BE2C (cell line): ENCODE measurements at places on chromosomes 5 and 9.

DNA sequence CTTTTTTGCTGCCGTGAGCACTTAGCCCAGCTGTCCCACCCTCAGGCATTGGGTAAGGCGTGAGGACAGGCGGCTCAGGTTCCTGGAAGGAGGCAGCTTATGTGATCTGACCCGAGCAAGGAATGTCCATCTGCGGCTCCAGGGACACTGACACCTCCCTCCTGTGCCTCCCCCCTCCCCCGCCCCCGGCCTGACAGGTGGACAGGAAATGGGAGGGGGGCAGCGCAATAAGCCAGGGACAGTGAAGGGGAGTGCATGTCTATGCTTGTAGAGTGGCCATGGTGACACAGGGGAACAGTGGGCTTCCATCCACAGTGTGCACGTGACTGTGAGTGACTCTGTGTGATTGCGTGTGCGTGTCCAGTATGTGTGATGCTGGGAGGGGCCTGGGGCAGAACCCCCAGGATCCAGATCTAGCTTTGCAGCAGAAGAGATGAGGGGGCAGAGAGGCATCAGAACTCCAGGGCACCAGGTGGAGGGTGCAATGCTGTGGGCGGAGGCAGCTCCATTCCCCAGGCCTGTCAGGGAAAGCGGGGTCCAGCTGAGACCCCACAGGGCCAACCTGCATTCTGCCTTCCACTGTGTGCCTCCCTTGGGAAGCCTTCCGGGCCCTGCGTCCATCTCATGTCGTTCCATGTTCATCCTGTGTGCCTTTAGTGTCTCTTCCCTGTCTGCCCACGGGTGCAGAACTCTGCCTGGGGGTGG, 30.5 kb downstream of the CNTFR start:
- no peak for DNase-seq

GRCh38 chr9:95721061-95721531, 154.4 kb upstream of the ERCC6L2 start:
- DNase-seq: no peak

- no peak for DNase-seq
Observed at GRCh38 chr9:135793221-135794056, 91.5 kb downstream of the KCNT1 start.

DNA sequence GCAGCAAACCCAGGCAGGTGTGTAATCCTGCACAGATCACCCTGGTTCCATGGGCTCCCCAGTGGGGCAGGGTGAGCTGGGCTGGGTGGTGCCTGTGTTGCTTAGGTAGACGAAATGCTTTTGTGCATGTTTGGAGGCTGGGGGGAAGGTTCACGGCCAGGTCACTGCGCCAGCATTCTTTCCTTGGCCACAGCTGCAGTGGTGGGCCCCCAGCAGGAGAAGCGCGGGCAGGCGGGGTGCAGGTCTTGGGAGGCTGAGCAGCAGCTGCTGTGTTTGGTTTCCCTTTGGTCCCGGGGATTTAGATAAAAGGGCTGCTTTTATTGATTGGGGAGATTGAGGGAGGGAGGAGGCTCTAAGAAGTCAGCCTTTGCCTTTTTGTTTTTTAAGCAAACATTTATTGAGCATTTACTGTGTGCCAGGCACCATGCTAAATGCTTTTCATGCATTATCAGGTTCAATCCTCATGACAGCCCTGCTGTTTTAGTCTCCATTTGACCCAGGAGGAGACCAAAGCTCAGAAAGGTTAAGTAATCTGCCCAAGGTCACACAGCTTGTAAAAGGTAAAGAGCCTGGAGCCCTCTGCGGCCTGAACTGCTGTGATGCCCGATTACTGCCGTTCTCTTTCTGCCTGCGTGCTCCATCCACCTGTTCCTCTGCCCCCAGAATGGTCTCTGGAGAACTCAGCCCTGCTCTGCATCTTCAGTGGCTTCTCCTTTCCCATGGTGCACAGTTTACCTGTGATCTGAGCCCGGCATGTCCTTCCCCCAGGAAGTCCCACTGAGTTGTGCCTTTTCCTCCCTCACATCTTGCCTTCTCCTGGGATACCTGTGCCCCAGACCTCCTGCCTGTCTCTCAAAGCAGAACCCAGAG, 94.4 kb downstream of the MACROH2A1 start:
- no peak for DNase-seq

- DNase-seq: no peak
Observed at GRCh38 chr9:110284211-110284844, 28.0 kb upstream of the TXN start.

DNA sequence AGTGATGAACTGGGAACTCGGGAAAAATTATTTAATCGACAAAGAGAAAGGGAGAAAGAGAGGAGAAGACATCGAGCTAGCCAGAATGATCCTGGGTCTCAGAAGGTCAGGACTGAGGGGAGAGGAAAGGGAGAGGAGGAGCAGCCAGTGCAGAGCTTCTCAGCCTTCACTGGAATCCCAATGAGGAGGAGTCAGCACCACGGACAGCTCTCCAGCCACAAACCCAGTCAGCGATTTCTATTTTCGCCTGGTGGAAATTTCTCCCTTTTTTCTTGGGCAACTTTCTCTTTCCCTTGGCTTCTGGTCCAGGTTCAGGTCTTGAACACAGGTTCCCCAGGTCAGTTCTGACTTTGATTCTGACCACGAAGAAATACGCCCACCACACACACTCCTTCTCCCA, 1.6 kb upstream of the BRINP1 start:
- no peak for DNase-seq

DNA sequence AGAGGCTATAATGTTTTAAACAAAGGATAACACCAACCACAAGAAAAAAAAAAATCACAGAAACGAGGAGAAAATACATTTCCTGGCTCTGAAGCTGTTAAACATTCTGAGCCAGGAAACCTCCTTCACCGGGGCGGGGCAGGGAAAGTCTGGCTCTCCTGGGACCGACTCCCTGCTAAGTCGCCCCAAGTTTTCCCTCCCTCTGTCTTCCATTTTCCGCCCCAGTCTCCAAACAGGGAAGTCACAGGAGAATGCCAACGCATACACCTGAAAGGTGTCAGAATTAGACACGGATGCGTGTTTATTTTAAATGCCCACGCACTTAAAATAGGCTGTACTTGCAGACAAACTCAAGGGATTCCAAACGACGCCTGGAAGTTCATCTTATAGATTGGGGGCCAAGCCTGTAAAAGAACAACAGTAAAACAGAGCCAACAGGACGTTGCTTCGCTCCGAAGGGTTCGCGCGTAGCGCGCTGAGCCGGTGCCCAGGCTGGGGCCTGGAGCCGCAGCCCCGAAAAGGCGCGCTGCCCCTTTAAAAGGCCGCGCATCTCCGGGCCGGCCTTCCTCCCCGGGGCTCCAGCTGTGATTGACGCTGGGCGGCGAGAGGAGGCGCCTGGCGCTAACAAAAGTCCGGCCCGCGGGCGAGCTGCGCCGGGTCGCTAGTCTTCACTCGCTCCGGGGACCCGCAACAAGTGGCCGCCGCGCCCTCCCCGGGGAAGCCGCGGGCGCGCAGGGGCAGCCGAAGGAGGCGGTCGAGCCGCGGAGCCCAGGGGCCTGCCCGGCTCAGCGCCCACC, at the start of gene FBXL7:
TSS of gene FBXL7 (plus strand) at position 653 of the 797 bp plus-strand sequence.
- DNase-seq: peak; percentile 90

- no peak for DNase-seq
Observed at GRCh38 chr9:94885854-94886447, 159.5 kb downstream of the AOPEP start.

DNA sequence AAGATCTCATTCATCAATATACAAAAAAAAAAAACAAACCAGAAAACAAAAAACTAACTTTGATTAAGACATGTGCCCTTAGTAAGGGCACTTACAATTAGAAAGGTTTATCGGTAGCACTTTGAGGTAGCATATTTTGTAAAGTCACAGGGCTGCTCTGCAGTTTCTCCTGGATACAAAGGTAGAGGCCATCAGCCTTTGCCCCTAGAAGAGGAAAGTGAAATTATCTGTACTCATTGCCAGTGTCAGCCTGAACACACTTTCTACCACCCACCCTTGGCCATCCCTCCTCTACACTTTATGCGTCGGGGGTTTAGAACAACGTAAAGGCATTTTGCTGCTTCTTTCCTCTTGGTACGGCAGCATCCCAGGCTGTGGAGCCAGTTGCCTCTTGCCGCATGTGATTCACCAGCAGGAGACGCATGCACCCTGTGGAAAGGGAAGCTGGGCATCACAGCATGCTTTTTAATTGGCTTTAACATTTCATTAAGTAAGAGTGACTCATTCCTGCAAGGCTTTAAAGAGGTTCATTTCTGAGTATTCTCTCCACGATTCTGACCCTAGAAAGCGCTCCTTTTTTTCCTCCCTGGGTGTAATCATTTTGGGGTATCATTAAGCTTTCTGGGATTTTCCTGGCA, 84.6 kb downstream of the CEMIP2 start:
- DNase-seq: peak; percentile 63

- DNase-seq: no peak
Observed at GRCh38 chr5:133996683-133997252, 8.0 kb downstream of the VDAC1 start.

DNA sequence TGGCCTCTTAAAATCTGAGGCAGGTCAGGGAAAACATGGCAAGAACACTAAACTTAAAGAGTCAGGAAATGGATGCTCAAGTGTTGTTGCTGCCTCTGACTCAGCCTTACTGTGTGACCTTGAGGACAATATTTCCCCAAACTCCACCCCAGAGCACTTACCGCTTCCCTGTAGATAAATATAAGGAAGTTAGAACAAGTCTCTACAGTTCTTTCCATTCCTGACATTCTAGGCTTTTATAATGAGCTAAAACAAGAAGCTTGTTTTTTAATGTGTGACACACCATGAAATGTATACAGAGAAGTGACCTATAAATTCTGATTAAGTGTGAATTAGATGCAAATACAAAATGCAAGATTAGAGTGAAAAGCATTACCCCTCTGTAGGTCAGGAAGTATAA, 129.3 kb downstream of the GRIA1 start:
- DNase-seq: no peak

DNA sequence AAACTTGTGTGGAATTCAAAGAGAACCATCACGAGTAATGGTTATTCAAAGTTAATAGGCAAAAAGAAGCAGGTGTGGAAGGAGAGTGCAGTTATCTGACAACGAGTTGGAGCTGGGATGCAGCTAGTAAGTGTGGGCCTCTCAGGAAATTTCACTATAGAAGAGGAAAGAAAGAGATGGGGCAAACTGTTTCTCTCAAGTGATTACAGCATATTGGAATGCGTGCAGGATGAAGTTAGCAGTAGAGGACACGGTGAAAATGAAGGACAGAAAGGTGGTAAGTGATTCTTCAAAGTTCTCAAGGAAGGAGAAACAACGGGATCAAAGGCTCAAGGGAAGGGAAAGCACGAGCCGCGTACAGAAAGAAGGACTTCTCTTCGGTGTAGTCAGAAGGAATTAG, 84.0 kb downstream of the ADAMTS12 start:
- no peak for DNase-seq

DNA sequence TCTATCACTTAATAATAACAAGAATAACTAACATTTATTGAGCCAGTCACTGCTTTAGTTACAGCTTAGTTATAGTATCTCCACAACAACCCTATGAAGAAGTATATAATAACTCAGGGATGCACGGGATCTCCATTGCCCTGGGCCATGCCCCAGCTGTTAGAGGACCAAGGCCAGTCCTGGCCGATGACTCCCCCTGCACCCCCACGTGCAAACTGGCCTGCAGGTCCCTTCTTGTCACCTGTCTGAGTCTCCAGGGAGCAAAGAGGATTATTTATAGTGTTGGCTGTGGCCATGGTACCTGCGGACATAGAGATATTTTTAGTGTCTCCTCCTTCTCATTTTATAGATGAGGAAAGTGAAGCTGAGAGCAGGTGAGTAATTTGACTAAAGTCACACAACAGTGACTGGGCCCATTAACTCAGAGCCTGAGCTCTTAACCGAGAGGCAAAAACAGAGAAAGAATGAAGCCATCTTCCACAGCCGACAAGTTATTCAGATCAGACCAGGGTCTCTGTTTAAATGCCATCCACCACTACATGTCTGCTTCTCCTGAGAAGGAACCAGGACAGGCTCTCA, 94.4 kb downstream of the TMEM215 start:
- no peak for DNase-seq

DNA sequence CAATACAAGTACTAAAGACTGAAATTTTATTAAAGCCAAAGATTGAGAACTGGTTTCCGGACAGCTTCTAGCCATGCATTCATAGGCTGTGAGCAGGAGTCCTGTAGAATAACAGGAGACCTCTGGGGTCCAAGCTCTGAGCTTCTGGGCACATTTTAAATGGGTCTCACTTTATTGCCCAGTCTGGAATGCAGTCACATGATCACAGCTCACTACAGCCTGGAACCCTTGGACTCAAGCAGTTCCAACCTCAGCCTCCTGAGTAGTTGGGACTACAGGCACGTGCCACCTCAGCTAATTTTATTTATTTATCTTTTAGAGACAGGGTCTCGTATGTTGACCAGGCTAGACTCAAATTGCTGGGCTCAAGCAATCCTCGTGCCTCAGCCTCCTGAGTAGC, 15.4 kb downstream of the CDKN2AIPNL start:
- no peak for DNase-seq

DNA sequence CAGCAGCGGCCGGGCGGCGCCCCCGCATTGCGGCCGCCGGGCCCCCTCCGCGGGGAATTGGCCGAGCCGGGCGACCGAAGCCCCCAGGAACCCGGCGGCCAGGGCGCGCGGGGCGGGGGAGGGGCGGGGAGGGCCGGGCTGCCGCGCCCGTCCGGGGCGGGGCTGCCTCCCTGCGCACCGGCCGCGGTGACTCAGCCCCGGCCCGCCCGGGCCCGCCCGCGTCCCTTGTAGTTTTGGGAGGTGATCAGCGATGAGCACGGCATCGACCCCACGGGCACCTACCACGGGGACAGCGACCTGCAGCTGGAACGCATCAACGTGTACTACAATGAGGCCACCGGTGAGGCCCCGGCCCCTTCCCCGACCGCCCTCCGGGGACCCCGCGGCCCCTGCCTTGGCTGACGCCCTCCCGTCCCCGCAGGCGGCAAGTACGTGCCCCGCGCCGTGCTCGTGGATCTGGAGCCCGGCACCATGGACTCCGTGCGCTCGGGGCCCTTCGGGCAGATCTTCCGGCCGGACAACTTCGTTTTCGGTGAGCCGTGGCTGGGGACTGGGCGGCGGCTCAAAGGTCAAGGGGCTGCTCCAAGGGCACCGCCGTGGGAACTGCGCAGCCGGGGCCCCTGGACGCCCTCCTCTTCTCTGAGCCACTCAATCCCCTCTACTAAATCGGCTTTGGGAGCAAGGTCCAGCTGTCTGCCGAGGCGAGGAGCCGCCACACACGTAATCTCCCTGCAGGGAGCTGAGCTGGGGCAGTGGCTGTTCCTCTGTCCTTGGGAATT, 592 bp downstream of the TUBB4B start:
- DNase-seq: no peak

DNA sequence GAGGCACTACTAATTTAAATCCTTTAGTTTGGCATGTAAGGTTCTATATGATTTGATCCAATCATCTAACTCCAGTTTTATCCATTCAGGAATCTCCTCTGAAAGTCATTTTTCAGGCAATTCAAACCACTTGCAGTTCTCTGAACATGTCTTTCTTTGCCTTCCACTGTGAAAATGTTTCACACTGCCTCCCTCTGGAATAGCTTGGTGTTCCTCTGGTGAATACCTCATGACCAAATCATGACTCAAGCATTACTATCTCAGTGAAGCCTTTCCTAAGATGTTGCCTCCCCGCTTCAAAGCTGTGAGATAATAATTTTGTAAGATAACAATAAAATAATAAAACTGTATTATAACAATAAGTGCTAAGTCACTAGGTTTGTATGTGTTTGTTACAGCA, 981.1 kb downstream of the DTWD2 start:
- no peak for DNase-seq

GRCh38 chr9:33129886-33130881, 37.0 kb downstream of the B4GALT1 start:
- DNase-seq: no peak

GRCh38 chr5:158313027-158313732, 454.2 kb upstream of the CLINT1 start:
- DNase-seq: no peak

GRCh38 chr5:164319161-164319560, 813.7 kb downstream of the MAT2B start:
- no peak for DNase-seq

GRCh38 chr5:176899946-176900779, 1.0 kb upstream of the HK3 start:
- no peak for DNase-seq
